ENCODE measurements at places on chromosomes 3 and 15.

- DNase-seq = no peak
These were observed 357 bp upstream of the MAN2C1 start for GRCh38 chr15:75368689-75369239.

DNA sequence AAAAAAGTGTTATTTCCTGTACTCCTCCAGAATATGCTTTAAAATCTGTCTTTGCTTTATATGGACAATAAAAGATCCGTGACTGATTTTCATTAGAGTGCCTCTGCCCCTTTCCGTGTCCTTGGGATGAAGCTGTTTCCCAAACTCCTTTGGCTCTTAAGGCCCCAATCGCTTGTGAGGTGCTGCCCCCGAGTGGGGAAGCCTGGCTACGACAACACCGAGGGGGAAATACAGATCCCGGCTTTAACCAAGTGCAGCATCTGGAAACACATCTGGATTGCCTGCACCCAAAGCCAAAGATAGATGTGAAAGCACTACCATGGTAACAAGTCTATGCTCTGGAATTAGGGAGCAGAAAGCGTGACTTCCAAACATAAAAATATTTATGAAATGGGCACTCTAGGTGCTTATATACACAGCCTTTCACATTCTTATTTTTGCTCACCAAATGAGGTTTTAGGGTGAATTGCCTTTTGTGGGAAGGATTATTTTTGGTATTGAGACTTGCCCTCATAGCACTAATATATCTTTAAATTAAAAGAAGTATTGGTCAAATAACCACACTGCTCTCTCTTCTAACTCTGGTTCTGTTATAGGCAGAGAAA is 40.6 kb upstream of the ADCY5 start:
- peak; percentile 63 for DNase-seq

DNA sequence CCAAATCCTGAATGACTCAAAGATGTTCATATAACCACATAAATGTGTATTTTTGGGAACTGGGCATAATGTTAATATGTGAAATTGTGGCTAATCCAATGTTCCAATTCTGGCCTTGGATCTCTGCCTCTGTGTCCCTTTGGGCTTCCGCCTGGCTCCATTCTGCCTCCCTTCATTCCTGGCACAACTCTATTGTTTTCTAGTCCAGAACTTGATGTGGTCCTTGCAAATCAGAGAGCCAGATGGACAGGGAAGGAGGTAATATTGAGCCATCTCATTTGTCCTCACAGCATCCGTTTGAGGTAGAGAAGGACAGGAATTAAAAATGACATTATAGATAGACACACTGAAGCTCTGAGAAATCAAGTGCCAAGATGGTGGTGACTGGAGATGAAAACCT is 355.7 kb upstream of the TBL1XR1 start:
- peak; percentile 90 for DNase-seq

DNA sequence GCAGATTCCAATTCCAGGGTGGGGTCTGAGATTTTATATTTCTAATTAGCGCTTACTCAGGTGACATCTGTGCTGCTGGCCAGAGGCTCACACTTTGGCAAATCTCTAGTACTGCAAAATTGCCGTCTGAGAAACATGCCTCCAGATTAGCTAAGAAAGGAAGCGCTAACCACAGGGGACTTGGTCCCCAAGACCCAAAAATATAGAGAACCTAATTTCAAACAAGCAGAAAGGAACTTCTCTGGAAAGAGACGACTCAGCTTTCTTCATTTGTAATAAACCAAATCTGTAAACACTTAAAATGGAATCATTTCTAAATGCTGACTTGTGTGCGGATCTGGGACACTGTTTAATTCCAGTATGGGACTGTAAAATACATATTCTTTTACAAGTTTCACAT is 55.7 kb downstream of the B3GNT5 start:
- DNase-seq = no peak
